ENCODE measurements at places on chromosomes 5 and 9.
A peak's percentile ranks its signal among the peaks of the same experiment; 100 is the strongest.

- DNase-seq: no peak
Observed at GRCh38 chr9:19026375-19026774, 6.6 kb downstream of the SAXO1 start.

DNA sequence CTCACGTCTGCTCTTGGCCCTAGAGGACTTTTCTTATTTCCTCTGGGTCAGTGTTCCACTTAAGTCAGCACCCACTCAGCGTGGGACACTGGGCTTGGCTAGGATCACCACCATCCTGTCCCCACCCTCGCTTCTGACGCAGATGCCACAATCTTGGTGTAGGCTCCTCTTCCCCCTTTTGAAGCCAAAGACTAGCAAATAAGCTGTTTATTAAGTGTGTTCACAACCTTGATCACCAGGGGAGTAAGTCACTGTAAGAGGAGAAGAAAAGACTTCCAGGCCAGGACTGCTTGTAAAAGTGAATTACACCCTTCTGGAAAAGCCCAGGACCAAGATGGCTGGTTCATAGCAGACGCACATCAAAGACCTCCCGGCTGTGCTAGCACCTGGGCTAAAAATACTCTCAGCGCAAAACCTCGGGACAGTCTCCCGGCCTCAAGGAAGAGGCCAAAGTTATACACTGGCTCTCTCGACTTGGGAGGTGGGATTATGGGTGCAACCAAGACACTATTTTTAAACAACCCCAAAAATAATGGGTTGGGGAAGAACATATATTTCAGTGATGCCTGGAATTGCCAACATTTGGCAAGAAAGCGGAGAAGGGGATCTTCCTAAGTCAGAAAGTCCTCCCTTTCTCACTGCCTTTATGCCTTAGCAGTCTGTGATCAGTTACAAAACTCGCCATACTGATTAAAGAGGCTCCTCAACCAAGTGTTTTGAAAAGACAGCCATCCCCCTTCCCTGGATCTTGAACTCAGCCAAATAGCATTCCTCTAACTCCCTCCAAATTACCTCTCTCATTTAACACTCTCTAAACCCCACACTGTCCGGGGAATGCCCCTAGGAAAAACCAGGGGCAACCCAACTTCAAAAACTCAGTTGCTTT, 69.4 kb downstream of the RAPGEF1 start:
- DNase-seq: peak; percentile 41

DNA sequence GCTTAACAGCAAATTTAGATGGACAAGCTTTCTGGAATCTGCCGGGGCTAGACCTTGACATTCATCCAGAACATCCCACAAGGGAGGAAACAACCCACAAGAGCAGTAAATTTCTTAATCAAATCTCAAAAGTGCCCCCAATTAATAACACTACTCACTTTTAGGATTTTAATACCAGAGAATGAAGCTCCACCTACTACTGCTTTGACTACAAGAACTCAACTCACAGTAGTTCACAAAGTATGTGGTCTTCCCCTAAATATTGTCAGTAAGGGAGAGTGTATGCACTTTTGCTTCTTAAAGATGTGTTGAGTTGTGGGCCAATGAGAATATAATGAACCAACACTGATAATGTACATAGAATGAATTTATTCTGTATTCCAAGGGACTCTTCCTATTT, 94.7 kb downstream of the EBF1 start:
- DNase-seq: no peak

DNA sequence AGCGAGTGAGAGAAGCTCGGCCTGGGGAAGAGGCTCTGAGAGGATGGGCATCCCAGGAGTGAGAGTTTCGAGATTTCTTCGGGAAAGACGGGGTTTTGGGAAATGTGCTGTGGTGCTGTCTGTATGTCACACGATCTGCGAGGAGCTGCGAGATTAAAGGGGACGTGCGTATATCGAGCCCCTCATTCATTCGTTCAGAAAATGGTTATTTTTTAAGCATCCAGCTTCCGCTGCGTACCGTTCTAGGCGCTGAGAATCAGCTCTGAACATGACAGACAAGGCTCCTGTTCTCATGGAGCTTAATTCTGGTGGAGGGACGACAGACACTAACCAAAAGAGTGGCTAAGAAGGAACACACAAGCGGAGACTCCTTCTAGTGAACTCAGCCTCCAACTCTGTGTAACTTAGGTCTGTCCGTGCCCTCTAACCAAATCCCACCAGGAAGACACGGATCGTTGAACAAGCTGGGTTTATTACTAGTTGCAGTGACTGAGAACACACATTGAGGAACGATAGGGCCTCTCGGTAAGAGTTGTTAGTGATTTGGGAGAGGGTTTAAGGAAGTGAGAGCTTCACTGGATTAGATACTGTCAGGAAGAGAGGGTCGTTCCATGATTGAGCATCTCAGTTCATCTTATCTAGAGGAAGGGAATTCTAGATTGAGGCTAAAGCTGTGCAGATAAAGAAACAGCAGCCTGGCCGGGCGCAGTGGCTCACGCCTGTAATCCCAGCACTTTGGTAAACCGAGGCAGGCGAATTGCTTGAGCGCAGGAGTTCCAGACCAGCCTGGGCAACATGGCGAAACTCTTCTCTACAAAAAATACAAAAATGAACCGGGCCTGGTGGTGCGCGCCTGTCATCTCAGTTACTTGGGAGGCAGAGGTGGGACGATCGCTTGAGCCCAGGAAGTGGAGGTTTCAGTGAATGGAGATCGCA, 1.0 kb upstream of the FBXW11 start:
- DNase-seq: no peak

DNA sequence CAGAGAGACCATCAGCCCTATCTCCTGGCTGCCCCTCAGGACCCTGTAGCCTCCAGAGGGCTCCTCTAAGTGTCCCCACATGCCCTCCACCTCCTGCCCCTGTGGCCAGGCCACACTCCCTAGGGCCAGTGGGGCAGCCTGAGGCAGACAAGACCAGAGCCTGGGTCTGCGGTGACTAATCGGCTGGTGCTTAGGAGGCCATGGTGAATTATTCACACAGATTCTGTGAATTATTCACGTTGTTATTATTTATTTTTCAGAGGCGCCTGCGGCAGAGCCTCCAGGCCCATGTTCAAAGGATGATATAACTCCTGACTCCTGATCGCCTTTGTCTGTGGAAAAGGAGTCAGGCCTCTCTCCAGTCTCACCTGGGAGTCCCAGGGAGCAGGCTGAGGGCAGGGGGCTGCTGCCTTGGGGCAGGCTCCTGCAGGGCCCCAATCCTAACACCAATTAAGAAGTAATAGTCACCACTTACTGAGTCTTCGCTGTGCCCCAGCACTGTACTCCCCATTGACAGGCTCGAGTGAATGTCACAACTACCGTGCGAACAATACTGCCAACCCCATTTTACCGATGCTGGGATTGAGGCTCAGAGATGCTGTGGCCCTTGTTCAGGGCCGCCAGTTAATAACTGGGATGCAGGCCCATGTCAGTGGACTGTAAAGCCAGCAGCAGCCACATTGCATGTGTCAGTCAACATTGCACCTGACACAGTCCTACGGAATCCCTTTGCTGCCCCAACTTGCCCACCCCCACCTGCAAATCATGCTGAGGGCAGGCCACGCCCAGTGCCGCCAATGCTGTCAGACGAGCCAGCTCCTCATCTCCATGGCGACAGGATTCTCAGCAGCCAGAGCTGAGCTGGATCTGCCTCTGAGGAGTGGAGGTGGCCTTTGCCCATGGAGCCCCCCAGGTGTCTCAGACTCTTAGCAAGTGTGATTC, 94.9 kb downstream of the PCDH1 start:
- DNase-seq: no peak

DNA sequence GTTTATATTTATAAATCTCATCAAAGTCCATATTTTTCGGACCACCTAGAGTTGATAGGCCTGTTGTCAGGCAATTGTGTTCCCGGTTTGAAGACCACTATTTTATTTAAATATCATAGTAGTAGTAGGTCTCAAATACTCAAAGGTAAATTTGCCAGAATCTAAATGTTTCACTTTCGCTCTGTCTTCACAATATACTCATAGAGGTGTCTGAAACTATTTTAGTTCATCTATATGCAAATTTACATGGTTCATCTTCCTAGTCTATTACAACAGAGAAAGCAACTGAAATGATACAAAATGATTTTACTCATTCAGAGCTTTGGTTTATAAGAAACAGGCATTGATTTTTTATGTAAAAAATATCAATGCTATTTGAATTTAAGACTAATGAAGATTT, 1897.5 kb downstream of the EFNA5 start:
- DNase-seq: no peak

DNA sequence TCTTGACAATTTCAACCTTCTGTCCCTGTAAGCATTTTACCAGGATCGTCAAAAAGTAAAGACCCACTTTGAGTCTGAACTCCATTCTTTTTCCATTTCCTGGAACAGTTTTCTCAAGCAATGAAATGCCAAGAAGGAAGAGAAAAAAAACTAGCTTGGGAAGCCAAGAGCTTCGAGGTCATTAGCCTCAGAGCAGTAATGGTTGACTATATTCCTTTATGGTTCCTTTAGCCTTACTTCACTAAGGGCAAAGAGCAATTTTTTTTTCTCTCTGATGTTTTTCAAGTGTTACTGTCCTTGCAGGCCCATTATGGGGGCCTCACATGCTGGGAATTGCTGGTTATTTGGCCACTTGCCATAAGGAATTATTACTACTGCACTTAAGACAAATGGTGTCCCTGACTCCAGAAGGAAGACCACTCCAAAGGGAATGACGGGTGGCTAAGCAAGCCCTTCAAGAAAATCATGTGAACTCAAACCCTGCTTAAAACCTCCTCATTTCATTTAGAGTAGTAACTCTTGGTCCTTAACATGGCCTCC, 37.1 kb downstream of the BNC2 start:
- DNase-seq: no peak

GRCh38 chr5:14071433-14071832, 71.7 kb upstream of the TRIO start:
- no peak for DNase-seq

- no peak for DNase-seq
Observed at GRCh38 chr9:18971909-18972308, 61.1 kb downstream of the SAXO1 start.

GRCh38 chr9:7402334-7403027, 397.1 kb downstream of the DMAC1 start:
- no peak for DNase-seq

- DNase-seq: no peak
Observed at GRCh38 chr9:92664394-92665152, 5.4 kb downstream of the IPPK start.

GRCh38 chr9:120071760-120072159, 508.2 kb downstream of the CDK5RAP2 start:
- no peak for DNase-seq

- DNase-seq: no peak
Observed at GRCh38 chr5:143277536-143277935, 126.0 kb downstream of the NR3C1 start.

DNA sequence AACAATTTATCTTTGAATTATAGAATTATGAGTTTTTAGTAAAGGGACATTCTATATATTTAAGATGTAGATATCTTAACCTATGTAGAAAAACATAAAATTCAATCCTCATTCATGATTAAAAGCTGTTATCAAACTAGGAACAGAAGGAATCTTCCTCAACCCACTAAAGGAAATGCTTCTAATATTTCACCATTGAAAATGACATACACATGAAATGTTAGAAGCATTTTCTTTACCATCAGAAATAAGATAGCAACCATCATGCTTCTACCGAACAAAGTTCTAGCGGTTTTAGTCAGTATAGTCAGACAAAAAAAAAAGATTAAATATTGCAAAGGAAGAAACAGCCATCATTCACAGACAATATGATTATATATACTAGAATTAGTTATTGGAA, 32.2 kb downstream of the SHOC1 start:
- DNase-seq: no peak
